ENCODE measurements at places on chromosomes 6 and 20.

DNA sequence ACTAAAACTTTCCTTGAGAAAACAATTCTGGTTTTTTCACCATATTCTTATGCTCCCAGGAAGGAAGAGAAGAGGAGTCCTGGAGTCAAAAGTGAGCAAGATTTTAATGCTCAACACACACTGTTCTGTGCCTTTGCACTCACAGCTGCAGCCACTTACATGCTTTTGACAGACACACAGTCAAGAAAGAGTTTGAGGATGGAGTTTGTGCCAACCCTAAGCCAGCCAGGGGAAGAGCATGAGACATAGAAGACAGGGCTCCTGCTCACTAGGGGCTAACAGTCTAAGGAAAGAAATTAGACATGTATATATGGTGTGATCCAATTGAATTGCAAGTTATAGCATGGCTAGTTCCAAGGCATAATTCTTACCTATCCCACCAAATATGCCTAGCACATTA, 37.1 kb upstream of the IL17A start:
- no peak for DNase-seq

GRCh38 chr20:5871459-5872410, 78.6 kb downstream of the TRMT6 start:
- no peak for DNase-seq

DNA sequence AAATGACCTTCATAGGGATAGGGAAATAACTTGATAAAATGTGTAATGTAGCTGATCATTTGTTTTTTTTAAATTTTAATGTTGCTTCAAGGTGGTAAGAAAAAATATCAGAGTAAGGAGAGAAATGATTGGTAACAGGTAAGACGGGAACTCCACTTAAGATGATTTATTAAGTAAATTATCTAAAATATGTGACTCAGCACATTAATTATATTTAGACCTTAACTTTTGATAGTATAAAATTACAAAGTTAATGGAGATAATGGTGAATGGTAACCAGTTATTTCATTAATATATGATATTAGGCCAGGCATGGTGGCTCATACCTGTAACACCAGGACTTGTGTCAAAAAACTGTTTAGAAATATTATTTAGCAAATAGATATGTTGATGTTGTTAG, 10.2 kb downstream of the BEND6 start:
- DNase-seq: no peak

- DNase-seq: no peak
Observed at GRCh38 chr6:223136-223535, 69.2 kb upstream of the DUSP22 start.

- no peak for DNase-seq
Observed at GRCh38 chr6:121393731-121394505, 41.5 kb upstream of the GJA1 start.

- no peak for DNase-seq
Observed at GRCh38 chr6:5050009-5050408, 35.1 kb upstream of the PPP1R3G start.

- no peak for DNase-seq
Observed at GRCh38 chr6:40387871-40388264, 199.3 kb downstream of the LRFN2 start.
